Fibroblast of gingiva (primary cell): ENCODE measurements at places on chromosomes 1 and 21.

DNA sequence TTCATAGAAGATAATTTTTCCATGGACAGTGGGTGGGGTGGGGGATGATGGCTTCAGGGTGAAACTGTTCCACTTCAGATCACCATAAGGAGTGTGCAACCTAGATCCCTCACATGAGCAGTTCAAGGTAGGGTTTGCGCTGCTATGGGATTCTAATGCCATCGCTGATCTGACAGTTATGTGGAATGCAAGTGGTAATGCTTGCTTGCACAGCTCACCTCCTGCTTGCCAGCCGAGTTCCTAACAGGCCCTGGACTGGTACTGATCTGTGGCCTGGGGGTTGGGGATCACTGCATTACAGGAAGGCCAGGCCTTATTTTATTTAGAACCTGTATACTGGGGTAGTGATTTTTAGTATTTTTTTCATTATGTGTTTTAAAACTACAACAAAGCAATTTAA, 22.0 kb downstream of the MAN1A2 start:
- DNase-seq = no peak

DNA sequence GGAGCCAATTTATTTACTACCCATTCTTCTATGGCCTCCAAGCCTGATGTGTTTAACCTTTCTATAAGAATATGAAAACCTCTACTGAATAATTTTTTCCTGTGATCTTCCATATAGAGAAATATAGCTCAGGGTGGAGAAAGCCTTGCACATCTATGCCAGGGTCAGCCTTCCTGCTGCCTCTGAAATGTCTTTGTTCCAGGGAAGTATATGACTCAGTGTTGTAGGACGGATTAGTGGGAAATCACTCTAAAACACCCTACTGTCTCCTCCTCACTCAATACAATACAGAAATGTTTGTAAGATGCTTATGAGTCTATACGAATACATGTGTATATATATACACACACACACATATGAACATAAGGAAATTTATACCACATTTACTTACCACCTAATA, 1044.9 kb downstream of the BRINP3 start:
- no peak for DNase-seq

- no peak for DNase-seq
These were observed 1.1 kb downstream of the MPZL1 start for GRCh38 chr1:167722870-167723251.

DNA sequence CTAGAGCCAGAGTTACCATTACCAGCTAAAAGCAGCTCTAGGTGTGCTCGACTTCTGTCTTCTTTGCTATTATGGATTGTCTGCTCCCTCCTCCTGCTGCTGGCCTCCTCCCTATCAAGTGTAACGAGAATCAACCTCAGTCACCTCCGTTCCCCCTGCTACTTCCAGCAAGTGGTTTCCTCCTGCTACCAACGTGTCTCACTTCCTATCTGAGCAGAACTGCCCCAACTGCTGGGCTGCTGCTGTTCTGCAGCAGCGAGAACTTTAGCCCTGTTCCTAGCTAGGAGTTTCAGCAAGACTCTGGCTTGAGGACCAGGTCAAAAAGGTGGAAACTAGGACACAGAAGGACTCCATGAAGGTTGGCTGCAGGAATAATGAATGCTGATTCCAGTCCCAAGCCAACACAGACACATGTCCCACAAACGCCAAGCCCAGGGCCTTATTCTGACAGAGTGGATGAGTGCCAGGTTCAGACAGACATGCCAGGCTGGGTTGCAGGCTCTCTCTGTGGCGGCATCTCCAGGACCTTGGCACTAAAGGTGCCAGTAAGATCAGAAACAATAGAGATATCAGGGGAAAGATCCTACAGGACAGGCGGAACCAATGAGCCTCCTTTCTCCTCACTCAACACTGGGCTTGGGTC, 46.9 kb downstream of the CD34 start:
- no peak for DNase-seq

GRCh38 chr1:36775716-36776115, 258.6 kb downstream of the GRIK3 start:
- DNase-seq = no peak

DNA sequence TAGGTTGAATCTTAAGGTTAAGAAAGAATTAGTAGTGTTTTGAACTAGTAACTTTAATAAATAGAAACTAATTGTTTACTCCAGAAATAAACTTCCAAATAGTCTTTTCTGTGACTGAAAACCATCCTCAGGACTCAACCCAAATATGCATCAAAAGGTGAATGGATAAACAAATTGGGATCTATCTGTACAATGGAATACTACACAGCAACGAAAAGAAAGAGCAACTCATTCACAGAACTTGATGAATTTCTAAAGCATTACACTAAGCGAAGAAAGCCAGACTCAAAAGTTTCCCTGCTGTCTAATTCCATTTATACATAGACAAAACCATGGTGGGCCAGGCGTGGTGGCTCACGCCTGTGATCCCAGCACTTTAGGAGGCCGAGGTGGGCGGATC, 25.0 kb downstream of the HEYL start:
- DNase-seq = no peak

DNA sequence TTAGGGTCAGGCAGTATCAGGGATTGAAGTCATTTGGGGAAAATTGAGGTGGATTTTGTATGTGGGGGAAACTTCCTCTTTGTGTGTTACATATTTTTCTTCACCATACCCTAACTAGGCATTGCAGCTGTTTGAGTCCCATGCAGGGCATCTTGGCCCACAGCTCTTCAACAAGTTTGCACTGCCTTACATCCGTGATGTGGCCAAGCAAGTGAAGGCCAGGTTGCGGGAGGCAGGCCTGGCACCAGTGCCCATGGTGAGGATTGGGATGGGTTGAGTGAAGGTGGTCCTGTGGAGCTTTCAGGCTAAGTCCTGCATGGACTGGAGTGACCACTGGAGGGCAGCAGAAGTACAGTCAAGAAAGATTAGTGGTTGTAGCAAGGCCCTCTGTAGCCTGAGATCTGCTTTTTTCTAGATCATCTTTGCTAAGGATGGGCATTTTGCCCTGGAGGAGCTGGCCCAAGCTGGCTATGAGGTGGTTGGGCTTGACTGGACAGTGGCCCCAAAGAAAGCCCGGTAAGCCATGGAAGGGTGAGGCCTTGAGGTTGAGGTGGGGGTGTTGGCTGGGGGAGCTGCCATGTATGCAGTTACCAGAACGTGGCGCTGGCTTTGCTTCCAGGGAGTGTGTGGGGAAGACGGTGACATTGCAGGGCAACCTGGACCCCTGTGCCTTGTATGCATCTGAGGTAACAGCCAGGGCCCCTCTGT, 2.4 kb downstream of the UROD start:
- DNase-seq = peak; percentile 90

GRCh38 chr1:236465959-236466303, 57.9 kb upstream of the LGALS8 start:
- DNase-seq = no peak

DNA sequence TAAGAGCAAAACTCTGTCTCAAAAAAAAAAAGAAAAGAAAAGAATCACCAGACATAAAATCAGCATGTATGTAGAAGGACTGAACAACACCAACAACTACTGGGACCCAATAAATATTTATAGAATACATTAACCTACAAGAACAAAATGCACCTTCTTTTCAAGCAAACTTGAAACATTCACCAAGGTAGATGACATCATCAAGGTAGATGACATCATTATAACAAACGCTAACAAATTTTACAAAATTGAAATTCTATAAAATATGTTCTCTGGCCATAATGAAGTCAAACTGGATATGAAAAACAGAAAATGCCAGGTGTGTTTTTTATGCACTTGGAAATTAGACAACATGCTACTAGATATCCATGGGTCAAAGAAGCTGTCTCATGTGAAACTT, 220.2 kb upstream of the SNX7 start:
- no peak for DNase-seq

- no peak for DNase-seq
These were observed 25.0 kb downstream of the MCOLN2 start for GRCh38 chr1:84971957-84972356.

DNA sequence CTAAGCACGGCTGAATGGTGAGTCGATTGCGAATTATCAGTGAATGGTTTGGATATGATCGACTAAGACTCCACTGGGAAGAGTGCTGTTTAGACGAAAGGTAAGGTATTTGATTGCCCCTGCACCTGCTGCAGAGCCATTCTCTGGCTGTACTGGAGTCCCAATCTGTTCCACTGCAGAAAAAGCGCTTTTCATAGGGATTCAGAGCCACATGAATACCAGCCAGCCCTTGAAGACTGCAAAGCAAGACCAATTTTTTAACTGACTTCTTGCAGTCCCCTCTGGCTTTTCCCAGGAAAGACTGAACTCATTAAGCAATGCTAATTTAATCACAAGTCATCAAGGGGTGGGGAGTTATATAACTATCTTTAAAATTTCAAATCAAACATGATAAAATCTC, 1.3 kb downstream of the GREM2 start:
- DNase-seq = no peak

GRCh38 chr1:20574686-20575540, 14.0 kb upstream of the CDA start:
- DNase-seq = peak; percentile 52

DNA sequence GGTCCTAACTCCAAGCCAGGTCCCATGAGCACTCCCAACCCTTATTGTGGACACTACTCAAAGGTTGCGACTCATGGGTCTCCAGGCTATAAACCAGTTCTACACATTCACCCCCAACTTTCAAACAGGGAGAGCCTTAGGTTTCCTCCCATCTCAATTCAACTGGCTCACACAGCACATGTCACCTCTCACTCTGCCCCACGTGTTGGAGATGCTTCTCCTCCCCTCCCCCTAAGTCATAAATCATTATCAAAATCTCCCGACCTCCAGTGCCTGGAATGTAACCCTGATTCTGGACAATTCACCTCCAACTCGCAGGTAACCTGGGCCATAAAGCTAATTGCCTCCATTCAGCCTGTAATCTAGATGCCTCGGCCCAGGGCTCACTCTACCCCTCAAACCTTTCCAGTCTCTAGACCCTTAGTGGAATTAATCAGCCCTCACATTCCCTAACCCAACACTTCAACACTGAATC, 595 bp downstream of the AK2 start:
- DNase-seq = no peak

DNA sequence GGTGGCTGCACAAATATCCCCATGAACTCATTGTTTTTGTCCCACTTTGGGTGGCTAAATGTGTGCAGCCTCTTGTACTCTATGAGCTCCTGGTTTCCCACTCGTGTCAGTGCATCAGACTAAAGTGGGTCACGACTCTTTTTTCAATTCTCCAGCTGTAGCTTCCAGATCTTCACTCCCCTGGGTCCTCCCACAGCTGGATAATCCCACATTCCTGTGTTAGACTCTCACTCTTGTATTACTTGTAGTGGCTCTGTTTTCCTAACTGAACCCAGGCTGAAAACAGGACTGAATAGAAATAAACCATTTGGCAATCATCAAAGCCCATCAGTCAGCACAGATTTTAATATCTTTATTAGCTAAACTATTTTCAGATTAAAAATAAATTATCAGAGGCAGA, 60.4 kb downstream of the UBE2U start:
- DNase-seq = no peak

GRCh38 chr1:117644696-117645311, 39.0 kb downstream of the TENT5C start:
- no peak for DNase-seq

- no peak for DNase-seq
These were observed 29.5 kb downstream of the RUNX1 start for GRCh38 chr21:35019631-35020032.

- DNase-seq = peak; percentile 30
These were observed 18.3 kb downstream of the PPT1 start for GRCh38 chr1:40078512-40079333.

DNA sequence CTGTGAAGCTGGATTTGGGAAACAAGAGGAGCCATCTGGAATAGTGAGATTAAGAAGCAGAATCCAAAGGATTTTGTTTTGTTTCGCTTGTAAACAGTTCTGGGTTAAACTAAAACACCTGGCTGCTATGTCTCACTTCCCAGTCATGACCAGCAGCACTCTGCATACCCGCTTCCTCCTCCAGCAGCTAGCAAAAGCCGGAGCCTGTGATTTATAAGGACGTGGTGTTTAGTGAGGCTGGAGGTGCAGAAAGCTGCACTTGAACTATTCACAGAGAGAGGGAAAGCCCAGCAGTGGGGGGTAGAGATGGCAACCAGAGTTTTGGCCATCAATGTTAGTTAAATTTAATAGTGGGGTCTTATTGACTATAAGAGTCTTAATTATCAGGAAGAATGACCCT, 240.2 kb downstream of the AJAP1 start:
- DNase-seq = no peak

DNA sequence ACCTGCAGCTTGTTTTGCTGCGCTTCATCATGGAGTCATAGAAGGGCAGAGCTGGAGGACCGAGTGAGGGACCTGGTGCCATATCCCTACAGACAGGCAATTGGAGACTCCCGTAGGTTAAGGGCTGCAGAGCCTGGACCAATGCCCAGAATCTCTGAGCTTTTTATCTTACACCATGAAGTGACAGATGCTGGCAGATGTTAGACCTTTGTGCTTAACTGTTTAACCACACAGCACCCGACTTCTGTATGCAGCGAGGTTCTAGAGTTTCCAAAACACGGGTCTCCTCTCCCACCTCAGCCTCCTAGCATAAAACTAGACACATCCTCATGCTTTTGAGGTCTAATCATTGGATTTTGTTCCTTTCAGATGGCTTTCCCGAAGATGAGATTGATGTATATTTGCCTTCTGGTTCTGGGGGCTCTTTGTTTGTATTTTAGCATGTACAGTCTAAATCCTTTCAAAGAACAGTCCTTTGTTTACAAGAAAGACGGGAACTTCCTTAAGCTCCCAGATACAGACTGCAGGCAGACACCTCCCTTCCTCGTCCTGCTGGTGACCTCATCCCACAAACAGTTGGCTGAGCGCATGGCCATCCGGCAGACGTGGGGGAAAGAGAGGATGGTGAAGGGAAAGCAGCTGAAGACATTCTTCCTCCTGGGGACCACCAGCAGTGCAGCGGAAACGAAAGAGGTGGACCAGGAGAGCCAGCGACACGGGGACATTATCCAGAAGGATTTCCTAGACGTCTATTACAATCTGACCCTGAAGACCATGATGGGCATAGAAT, 47.6 kb downstream of the B3GALT5 start:
- no peak for DNase-seq

- DNase-seq = no peak
These were observed 37.5 kb downstream of the TPR start for GRCh38 chr1:186337554-186337953.

DNA sequence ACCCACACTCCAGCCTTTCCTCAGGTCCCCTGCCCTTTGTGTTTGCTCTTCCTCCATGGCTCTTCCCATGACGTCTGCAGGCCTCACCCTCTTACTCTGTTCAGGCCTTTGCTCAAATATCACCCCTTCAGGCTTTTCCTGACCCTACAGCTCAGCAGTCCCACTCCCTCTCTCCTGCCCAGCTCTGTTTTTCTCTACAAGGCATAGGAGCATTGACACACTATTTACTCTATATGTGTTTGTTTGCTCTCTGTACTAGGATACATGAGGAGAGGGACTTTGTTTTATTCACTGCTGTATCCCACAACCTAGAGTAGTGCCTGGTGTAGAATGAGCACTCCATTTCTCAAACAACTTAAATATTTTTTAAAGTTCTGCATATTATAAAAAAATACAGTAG, 107.4 kb upstream of the COA6 start:
- DNase-seq = no peak

GRCh38 chr1:22562584-22563583, at the start of gene EPHA8:
Gene EPHA8 (plus strand): TSS chr1:22563489. CDS start chr1:22563636, 147 bp downstream.
- no peak for DNase-seq
